BE2C (cell line): ENCODE measurements at places on chromosomes 1 and 21.
A peak's percentile ranks its signal among the peaks of the same experiment; 100 is the strongest.

DNA sequence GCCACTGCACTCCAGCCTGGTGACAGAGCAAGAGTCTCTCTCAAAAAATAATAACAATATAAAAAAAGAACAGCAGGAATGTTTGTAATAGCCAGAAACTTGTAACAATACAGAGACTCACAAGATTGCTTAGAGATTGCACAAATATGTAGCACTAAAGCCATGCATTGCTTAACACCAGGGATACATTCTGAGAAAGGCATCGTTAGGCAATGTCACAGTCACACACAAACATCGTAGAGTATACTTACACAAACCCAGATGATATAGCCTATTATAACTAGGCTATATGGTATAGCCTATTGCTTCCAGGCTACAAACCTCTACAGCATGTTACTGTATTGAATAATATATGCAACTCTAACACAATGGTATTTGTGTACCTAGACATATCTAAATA is 45.3 kb downstream of the GPATCH2 start:
- DNase-seq = no peak

GRCh38 chr1:234687011-234687410 is 77.0 kb upstream of the IRF2BP2 start:
- DNase-seq = no peak

- peak; percentile 73 for DNase-seq
These were observed 117.5 kb downstream of the NAV1 start for GRCh38 chr1:201656311-201657032.

- DNase-seq = no peak
These were observed 347.8 kb downstream of the DUSP10 start for GRCh38 chr1:221394011-221394544.

- DNase-seq = no peak
These were observed 37.5 kb downstream of the SPAG17 start for GRCh38 chr1:118147522-118147921.

- no peak for DNase-seq
These were observed 6.0 kb downstream of the FOXJ3 start for GRCh38 chr1:42328916-42329496.

GRCh38 chr1:145982010-145982723 is 14.2 kb downstream of the TXNIP start:
- DNase-seq = no peak

DNA sequence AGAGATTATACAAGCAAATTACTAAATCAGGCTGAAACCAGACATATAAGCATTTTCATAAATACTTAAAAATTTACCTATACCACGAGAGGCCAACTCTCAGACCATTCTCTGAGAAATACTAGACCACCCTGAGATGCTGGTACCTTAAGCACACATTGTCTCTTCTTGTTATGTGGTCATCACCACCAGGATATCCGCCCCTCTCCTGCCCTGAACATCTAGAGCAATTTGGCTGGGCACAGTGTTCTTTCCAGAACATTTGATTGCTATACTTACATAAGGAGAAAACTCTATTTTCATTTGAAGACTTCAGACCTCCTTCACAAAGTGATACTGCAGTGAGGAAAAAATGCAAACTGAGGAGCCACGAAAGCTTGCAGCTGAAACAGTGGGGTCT is 36.2 kb upstream of the DUSP10 start:
- DNase-seq = no peak

DNA sequence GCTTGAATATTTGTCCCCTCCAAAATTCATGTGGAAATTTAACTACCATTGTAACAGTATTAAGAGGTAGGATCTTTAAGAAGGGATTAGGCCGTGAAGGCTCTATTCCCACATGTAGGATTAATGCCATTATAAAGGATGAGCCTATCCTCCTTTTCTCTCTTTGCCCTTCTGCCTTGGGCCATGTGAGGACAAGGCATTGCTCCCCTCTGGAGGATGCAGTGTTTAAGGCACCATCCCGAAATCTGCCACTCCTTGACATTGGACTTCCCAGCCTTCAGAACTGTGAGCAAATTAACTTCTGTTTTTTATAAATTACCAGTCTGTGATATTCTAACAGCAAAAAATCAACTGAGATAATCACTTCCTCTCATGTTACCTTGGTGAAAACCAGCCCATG is 124.4 kb downstream of the TOMM20 start:
- no peak for DNase-seq
